ENCODE measurements at places on chromosomes 6 and 20.

GRCh38 chr6:4017834-4018170, 61.1 kb downstream of the FAM217A start:
- no peak for DNase-seq

DNA sequence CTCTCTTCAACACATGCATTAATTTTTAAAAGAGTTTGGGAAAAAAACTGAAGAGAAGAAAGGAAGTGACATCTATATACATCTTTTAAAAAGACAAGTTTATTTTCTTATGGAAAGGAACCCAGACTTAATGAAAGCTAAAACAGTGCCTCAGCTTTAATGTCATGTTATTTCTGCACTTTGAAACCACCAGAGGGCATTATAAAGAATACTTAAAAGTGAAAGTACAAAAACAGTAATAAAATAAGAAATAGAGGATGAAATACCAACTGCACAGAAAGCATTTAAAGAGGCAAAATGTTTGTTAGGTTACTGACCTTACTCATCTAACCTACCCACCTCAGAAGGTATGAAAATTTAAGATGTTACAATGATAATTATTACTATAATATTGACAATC, 98.8 kb downstream of the HUS1B start:
- no peak for DNase-seq

DNA sequence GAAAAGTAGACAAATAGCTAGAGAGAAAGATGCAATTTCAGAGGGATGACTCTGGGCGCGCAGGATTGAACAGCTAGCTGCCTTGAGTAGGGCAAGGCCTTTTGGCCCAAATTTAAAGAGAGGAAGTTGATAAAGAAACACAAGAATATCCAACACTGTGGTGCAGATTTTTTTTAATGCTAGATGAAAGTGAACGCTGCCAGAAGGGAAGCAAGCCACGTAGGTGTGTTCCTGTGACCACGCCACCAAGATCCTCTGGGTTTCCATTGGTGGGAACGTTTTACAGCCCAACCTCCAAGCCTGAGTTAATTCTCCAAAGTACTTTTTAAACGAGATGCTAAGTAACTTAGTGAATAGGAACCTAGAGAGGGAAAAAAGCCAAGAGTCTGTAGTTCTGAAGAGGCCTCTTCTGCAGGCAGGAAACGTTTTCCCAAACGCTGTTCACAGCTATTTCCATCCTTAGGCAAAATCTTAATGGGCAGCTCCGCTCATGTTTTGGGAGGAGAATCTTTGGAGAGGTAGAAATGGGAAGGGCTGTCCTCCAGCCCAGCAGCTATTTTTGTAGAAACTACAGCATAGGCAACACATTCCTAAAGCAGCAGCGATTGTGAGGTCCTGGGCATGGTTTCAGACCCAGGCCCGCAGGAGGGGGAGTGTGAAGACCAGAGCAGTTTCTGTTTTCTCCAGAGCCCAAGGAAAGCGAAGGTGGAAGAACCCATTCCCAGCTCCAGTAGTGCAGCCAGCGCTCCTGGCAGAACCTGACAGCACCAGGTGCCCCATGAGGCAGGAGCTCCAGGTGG, 8.2 kb downstream of the LY86 start:
- DNase-seq: no peak

DNA sequence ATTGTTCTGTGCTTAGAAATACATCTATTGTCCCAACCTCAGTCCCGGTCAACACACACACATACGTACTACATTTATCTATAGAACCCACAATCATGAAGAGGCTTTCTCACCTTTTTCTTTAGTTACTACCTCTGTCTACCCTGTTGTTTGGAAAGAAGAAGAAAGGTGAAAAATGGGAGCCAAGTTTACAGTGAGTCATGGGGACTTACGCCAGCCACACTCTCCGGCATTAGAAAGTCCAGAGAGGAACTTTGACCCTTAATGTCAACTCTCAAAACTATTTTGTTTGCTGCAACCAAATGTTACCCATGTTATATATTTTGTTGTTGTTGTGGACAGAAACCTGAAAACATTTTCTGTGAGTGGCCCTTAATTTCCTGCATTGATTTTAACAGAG, 259.1 kb downstream of the ZFAND3 start:
- no peak for DNase-seq

DNA sequence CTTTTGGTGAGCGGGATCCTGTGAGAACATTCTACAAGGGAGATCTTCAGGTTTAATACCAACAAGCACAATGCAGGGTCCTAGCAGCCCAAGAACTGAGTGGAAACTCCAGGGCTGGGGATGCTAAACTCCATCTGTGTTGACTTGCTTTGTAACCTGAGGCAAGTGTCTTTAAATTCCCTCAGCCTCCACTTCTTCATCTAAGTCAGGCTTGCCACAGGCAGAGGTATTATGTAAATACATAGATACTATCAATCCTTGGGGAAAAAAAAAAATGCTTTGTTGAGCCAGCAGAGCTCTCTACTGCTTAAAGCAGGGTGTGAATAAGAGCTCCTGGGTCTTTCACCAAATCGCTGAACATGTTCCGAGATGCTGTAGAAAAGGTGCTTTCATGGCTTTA, 114.2 kb upstream of the PHACTR1 start:
- DNase-seq: no peak

- DNase-seq: no peak
Measured at GRCh38 chr6:140485740-140486449, 1111.4 kb upstream of the CITED2 start.

- no peak for DNase-seq
Measured at GRCh38 chr20:40816039-40816352, 127.0 kb upstream of the MAFB start.
